Right renal cortex interstitium (tissue), 3 donors: ENCODE measurements at places on chromosomes 3 and 15. TPM values are rescaled to one million over a fixed set of nuclear protein-coding genes. Genes with fewer than 3 reads are reported as not detected.

DNA sequence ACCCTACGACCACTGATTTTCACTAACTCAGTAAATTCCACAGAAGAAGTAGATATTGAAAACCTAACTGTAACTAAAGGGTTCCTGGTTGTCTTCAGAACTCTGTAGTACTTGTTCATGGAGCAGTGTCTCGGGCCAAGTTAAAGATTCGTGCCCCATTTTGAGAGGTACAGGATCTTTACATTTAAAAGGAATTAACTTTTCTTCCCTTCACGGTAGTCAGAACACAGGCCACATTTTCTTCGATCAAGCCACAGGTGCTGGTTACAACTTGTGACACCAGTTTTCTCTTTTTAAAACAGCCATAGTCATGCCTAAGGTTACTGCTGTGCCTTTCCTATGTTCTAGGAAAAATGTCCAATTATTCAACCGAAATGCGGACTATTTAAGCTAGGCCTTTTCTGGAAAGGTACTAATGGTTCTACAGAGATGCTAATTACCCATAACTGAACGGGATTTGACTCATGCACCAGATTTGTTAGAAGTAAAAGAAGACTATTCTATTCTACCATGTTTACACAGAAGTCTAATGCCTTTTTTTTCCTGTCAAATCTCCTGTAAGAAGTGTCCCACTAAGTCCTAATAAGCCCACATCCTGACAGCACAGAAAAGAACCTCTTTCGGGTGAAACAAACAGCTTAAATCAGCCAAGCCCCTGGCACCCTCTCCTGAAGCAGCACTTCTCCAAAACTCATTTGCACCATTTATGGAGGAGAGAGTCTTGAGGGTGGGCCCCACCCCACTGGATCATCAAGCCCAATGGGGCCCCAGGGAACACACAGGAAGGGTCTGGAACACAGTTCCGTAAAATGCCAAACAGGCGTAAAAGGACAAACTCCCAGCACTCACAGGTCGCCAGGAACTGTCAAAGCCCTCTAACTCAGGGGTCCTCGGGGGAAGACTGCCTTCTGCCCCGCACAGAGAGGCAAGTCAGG, 1.9 kb downstream of the LRIG1 start:
- DNase-seq, result no peak

The NTRK3 gene
- 10.9 TPM for polyA plus RNA-seq

DNA sequence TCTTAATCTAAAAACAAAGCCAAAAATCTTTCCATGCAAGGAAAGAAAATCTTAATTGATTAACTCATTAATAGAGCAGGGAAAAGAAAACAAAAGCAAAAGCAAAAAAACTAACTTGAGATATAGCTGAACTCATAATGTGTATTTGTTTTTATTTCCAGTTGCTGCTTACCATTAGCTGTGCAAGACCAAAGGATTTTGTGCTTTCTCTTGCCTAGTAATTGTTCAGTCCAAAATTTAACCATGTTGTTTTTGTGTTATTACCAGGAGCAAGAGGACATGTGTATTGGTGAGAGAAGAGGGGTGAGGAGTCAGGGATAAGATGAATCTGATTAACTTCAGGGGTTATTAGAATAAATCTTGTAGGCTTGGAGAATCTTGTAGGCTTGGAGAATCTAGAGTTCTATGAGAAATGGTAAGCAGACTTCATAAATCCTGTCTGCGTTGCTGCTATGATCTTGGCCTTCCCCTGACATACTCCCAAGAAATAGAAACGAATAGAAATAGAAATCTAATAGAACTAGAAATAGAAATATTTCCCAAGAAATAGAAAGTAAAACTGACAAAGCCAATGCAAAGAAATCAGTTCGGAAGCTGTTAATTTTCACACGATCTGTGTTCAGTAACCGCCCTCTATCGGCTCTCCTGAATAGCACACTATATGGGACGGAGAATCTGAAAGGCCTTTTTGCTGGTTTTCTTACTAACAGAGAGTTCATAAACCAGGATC, 72.6 kb upstream of the TNFSF10 start:
- DNase-seq, result no peak

DNA sequence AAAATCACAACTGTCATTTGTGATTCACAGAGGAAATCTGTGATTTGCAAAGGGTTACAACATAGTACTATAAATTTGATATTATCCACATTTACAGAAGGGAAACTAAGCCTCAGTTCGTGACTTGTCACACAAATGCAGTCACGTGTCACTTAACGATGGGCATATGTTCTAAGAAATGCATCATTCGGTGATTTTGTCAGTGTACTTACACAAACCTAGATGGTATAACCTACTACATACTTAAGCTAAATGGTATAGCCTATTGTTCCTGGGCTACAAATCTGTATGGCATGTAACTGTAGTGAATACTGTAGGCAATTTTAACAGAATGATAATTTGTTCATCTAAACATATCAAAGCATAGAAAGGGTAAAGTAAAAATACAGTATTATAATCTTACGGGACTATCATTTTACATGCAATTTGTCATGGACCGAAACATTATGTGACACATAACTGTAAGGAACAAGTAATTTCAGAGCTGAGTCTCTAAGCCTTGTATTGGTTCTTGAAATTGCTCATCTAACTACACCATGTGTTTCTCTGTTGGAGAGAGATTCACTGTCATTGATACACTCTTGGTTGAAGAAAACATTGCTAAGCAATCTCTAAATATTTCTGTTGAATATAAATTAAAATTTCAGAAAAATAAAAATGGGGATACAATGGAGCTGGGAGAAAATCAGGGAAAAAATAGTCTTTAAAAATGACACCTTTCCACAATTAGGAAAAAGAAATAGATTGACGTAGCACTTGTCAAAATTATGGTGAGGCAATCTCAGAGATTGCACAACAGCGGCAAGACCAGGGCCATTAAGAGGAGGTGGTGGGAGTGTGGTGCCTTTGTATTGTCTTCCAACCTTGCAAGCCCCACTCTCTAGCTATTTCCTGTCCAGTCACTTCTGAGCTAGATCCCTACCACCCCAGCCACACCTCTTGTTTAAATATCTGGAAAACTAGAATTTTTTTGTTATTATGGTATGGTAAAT, 645.8 kb upstream of the TBL1XR1 start:
- no peak for DNase-seq

The SERINC4 gene
- polyA plus RNA-seq, result not detected

DNA sequence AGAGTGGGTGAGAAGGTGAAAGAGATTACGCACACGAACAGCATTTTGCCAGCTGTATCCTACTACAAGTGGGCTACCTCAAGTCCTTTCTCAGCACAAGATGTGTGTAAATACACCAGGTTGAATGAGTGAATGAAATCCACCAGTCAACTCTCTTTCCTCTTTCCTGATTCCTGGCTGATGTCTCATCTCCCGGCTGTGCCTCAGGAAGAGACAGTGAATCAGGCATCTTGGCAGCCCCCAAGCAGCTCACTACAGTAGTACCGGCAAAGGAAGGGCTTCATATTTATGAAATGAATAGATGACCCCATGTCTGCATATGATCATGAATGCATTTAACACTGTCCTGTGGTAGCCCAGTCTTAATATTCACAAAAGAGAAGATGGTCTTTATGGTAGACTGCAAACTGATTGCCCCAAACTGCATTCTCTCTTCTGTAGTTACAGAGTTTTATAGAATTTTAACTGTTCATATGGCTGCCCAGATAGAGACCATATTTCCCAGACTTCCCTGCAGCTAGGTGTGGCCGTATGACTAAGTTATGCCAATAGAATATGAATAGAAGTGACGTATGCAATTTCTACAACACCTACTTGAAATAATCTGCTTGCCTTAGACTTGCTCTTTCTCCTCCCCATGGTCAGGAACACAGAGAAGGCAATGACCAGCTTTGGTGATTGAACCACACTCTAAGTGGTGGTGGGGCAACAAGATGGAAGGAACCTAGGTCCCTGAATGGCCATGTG, 22.7 kb downstream of the MGLL start:
- DNase-seq, result no peak

The CHRD gene
- polyA plus RNA-seq, result 8.9 TPM

The ITGA11 gene
- polyA plus RNA-seq, result 3.1 TPM

GRCh38 chr3:113153499-113154107, 57.8 kb upstream of the BOC start:
- no peak for DNase-seq

The OR5H15 gene
- polyA plus RNA-seq, result not detected

DNA sequence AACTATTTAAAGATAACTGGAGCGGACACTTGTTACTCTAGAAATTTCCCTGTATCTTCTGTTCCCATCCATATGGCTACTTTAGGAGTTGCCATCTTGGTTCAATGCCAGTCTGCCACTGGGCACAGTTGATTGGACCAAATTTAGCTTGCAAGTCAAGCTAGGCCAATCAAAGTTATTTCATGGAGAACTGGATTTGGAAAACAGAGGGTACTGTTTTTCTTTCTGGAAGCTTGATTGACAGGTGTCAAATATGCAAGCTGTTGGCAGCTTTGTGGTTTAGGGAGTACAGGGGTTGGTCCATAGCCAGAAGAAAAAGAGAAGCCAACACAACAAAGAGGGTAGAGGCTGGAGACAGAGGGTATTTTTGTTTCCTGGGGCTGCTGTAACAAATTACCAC, 33.4 kb upstream of the KLHL25 start:
- DNase-seq, result no peak

The TNIK gene
- 18.0 TPM for polyA plus RNA-seq

- DNase-seq, result no peak
Observed at GRCh38 chr15:55770261-55770660, 27.3 kb upstream of the PRTG start.

GRCh38 chr3:194250098-194251002, 100.8 kb downstream of the CPN2 start:
- peak; percentile 72 for DNase-seq

DNA sequence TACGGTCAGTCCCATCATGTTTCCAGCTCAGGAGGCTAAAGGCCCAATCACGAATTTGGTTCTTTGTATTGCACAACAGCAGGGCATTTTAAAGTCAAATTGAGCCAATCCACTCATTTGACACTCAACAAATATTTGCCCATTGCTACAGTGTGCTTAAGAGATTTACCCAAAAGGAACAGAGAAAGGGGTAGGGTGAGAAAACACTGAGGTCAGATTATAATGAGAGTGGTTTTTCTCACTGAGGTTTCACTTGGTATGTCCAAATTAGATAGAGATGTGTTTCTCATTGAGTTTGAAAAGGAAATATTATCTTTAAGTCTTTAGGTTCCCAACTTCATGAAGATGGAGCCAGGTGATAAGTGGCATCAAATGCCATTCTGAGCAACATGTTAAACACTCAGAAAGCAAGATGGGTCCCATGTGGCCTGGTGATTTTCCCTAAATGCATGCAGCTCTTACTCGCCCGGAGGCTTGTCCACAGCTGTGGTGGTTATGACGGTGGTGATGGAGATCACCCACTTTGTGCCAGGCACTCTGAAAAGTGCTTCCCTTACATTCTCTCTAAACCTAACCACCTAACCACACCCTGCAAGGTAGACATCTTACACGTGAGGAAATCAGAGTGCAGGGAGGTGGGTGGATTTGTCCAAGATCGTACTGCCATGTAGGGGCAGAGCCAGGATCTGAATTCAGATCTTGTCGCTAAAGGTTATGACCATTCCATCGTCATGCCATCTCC, 31.2 kb upstream of the USP3 start:
- no peak for DNase-seq

DNA sequence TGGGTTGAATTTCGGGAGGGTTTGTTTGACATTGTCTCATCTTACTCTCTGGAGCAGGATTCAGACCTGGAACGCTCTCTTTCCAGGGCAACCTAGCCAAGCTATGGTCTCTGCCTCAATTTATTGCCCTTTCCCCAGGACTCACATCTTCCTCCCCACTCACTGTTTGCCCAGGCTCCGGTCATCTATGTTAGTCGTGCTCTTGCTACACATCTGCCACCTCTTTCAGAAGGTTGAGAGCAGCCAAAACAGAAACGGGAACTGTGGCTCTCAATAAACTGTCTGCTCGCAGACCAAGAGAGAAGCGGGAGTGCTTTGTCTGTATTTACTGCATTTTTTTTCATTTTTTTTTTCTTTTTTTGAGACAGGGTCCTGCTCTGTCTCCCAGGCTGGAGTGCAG, 81.6 kb downstream of the ST6GAL1 start:
- no peak for DNase-seq

DNA sequence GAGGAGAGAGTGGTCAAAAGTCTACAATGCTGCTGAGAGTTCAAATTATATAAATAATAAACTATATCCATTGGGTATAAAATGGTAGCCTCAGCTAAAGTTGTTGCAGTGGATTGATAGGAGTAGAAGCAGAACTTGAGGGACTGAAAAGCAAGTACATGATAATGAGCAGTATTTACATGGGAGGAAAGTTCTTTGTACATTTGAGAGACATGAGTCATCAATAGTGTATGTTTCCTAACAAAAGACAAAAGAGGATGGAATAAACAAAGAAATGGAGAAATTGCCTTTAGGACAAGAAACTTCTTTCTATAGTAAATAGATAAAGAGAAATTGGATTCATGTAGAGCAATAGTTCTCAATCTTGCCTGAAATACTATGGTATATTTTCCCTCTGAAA, 110.0 kb upstream of the PLSCR5 start:
- DNase-seq, result no peak

- DNase-seq, result no peak
Observed at GRCh38 chr3:182172534-182172933, 460.8 kb downstream of the SOX2 start.
